ENCODE measurements at places on chromosomes 5 and 9.

GRCh38 chr9:136567651-136568287 is 21.9 kb upstream of the NOTCH1 start:
- DNase-seq, result no peak

DNA sequence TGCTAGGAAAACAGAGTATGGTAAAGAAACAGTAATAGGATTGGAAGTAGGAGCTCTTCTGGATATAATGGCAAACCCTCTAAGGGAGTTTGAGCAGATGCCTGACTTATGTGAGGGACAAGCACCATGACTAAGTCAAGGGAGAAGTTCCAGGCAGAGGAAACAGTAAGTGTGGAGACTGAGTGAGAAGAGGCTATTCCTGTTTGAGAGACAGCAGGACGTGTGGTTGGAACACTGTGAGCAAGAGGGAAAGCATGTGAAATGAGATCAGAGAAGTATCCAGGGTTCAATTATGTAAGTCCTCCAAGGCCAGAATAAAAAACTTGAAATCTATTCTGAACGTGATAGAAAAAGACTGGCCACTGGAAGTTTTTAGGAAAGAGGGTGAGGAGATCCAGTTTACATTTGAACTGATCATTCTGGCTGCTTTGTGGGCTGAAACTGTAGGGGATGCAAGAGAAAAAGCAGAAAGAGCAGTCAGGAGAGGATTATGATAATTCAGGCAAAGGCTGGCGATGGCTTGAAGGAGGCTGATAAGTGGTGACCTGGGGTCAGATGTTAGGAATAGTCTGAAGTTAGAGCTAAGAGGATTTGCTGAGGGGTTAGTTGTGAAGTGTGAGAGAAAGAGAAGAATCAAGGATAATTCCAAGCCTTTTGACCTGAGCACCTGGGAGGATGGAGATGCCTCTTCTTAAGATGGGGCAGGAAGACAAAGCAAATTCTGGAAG is 19.2 kb downstream of the DMAC1 start:
- no peak for DNase-seq

GRCh38 chr5:31157720-31158119 is 35.8 kb upstream of the CDH6 start:
- DNase-seq, result no peak

DNA sequence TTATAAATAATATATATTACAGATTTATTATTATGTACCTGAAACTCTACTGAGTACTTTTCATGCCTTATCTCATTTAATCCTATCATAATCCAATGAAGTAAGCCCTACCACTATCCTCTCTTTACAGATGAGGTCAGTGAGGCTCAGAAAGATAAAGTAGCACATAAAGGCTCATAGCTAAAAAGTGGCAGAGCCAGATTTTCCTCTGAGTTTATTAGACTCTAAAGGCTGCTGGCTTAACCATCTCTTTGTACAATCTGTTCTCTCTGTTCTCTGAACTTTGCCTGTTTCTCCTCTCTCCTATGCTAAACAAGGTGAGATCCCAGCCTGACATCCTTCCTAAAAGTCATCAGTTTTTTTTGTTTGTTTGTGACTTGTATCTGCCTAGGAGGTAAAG is 311.2 kb downstream of the KCTD16 start:
- no peak for DNase-seq

DNA sequence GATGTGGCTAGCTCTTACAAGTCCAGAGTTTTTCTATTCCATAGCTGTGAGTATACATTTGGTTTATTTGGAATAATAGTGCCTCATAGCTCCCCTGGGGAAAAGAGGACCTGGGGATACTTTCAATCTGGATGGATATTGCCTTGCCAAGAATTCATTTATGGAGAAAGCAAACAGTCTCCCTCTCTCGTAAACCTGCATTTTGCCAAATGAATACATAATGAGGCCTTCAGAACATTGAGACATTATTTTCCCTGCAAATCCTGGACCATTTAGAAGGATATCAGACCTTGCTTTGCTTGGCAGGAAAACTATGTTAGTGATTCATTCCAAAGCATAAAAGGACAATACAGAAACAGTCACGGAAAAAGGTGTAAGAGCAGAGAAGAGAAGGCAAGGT is 569.6 kb upstream of the BRINP1 start:
- no peak for DNase-seq

DNA sequence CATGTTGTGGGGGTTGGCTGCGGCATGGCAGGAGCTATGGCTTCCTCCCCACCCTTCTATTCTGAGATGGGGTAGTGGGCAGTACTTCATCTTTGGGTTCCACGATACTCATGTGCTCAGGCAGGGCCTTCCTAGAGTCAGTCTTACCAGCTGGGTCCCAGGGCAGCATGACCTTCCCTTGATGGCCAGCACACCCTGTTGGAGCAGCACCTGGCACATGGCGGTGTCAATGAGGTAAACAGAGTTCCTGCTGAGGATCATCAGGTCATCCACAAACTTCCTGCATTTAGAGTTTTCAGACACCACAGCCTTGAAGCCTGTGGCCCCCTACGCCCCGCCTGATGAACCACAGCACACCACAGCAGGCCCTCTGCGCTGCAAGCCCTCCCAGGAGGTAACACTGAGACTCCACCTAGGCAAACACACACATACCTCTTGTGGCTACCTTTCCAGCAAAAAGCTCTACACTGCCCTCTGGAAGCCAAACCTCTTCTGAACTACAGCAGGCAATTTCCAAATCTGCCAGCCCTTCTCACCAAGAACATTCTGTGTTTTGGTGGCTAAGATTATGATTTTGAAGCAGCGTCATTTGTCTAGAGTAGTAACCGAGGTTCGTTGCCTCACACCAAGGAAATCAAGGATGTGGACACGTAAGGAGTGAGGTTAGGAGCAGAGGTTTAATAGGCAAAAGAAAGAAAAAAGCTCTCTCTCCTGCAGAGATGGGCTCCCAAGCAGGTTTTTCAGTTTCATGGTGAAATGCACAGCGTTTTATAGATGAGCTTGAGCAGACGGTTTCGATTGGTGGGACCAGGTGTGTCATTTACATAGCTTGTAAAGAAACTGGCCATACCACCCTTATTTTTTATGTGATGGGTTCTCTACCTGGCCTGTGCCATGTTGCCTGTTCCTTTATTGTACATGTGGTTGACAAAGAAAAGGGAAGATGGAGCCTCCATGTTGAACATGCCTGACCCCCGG is 20.3 kb upstream of the TMEM174 start:
- no peak for DNase-seq

- no peak for DNase-seq
Measured at GRCh38 chr9:22469928-22470544, 23.4 kb downstream of the DMRTA1 start.

- DNase-seq, result no peak
Measured at GRCh38 chr5:178797546-178798440, 62.0 kb upstream of the ZNF354B start.

All from stimulated activated CD8-positive, alpha-beta memory T cell treated with anti-CD3 and anti-CD28 coated beads, Interleukin-4, amount 100 ng/mL, for 1 hour (primary cell).